ENCODE measurements at places on chromosomes 1 and 21. TPM values are rescaled to one million over a fixed set of nuclear protein-coding genes. Genes with fewer than 3 reads are reported as not detected.

SPSB1 gene
- total RNA-seq: 33.8 TPM

RXFP4 gene
- 0.33 TPM for total RNA-seq

NID1 gene
- total RNA-seq: not detected

MANEAL gene
- total RNA-seq: 13.1 TPM

MFAP2 gene
- 12.5 TPM for total RNA-seq

PWP2 gene
- total RNA-seq: 22.6 TPM

OR2L2 gene
- total RNA-seq: 0.10 TPM

TAL1 gene
- not detected for total RNA-seq

KCNE1 gene
- 0.31 TPM for total RNA-seq

SCMH1 gene
- total RNA-seq: 39.5 TPM

DNA sequence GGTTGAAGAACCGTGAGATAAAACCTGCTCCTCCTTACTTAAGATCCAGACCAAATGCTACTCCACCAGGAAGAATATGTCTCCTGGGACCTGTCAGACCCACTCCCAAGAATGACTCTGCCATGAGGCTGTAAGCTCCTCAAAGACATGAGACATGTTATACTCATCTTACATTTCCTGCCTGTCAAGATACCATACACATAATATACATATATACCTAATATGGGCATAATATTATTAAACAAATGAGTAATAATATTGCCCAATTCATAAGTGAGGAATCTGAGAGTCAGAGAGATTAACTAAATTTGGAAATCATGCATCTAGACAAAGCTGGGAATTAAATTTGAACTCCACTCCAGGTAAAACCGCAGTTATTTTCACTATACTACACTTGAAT lies 634.9 kb downstream of the LMO4 start:
- DNase-seq: no peak

GRCh38 chr1:13725714-13726175 lies 25.8 kb downstream of the PRDM2 start:
- no peak for DNase-seq

DNA sequence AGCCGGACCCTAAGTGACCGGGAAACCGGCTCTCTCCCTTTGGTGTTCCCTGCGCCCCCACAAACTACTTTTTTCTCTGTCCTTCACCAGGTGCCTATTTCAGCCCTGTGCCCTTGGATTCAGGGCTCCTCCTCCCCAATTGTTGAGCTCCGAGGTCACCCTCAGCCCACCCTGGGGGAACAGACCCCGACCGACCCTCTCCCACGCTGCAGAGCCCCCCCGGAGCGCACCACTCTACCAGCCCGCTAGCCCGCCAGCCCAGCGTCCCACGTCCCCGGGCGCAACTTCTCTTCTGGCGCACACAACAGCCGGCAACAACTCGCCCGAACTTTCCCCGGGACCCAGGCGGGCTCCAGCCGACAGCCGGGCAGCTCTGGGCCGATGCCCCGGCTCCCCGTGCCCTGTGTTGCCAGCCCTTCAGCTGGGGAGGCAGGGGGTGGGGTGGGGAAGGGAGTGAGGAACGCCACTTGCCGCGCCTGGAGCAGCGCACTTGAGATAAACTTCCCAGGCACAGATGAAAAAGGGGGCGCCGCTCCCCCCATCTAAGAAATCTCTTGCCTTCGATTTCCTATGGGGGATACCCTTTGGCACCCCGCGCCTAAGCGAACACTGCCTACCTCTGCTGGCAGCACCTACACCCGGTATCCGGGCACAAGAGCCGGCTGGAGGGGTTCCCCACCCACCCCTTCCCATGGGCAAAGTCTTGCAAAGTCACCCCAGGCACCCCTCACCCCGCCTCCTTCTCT lies 997 bp downstream of the CASZ1 start:
- peak; percentile 16 for DNase-seq

GRCh38 chr1:63784083-63784482 lies 10.3 kb downstream of the ROR1 start:
- no peak for DNase-seq

DNA sequence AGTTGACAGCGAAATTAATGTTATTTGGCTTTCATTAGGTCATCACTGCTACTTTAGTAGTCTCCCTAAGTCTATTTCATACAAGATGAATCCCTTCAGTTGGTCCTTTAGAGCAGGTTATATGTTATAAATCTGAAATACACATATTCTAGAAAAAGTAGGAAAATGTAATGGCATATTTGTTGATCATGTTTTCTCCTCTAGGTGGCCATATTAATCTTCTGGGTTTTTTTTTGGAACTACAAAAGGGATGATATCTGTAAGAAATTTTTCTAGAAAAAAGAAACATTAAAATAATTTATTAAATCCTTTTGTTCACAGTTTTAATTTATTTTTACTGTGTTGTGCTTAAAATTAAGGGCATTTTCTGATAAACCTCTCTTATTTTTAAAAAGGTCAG lies 87.9 kb downstream of the SYT14 start:
- no peak for DNase-seq

GRCh38 chr1:43038232-43038935 lies 79.7 kb upstream of the SLC2A1 start:
- DNase-seq: no peak

GRCh38 chr1:227891223-227891954 lies 56.3 kb downstream of the WNT9A start:
- DNase-seq: no peak

- no peak for DNase-seq
These were observed 47.0 kb upstream of the PALMD start for GRCh38 chr1:99598738-99599411.

DNA sequence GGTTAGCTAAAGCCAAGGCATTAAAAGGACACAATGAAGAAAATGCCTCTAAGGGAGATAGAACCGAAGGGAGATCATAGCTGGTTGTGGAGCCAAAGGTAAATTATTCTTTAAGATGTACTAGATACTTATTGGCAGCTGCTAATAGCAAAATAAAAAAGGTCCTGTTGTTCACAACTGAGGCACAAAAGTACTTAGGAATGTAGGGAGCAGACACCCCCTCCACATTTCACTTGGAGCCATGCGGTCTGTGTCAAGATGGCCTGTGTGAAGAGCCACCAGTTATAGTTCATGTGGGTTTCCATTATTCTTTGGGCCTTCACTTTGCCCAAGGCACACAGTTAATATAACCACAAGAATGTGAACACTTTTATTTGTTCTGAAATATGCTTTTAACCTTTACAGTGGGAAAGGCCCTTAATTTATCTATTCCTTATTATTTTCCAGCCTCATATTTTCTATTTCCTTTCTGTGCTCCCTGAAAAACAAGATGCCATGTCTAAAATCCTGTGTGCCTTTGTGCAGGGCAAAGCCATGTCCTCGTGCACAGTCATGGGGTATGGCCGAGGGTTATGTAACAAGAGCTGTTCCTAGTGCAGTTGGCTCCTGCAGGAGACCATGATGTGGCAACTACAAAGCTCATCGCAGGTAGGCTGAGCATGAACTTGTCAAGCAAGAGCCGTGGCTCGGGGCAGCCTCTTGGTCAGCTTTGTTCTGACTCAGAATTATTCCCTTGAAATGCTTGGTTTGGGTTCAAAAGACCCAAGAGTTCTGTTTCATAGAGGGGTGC lies 16.2 kb upstream of the WDR26 start:
- DNase-seq: no peak

- DNase-seq: no peak
These were observed 648.8 kb downstream of the ADGRL2 start for GRCh38 chr1:82449506-82450057.

- DNase-seq: no peak
These were observed 159.0 kb downstream of the CASZ1 start for GRCh38 chr1:10637400-10637799.

GRCh38 chr1:53327182-53327913 lies 522 bp downstream of the LRP8 start:
- peak; percentile 37 for DNase-seq

DNA sequence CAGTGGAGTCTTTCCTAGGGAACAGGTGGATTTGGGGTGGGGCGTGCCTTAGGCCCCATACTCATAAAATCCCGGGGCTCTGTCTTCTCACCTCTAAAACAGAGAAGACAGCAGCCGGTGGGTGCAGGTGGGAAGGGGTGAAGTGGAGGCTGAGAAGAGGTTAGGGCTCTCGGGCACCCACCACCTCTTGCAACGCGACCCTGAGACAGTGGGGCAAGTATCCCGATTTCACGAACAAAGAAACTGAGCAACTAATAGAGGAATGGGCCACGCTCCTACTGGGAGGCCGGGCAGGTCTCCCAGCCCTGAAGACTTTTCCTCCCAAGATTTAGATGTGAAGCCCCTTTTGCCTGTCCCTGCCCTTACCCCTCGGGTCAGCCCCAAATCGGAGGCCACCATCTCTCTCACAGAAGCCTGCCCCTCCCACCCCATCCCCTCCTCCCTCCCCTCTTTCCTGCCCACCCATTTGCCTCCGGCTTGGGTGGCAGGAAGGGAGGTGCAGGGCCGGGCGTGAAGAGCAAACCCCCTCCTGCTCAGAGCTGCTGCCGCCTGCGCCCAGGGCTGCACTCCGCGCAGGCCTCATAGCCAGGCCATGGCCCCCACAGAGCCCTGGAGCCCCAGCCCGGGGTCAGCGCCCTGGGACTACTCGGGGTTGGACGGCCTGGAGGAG lies at the start of gene GPR25:
TSS of gene GPR25 (plus strand) at position 536 of the 670 bp plus-strand sequence. CDS start at position 593, 57 bp downstream.
- DNase-seq: no peak

DNA sequence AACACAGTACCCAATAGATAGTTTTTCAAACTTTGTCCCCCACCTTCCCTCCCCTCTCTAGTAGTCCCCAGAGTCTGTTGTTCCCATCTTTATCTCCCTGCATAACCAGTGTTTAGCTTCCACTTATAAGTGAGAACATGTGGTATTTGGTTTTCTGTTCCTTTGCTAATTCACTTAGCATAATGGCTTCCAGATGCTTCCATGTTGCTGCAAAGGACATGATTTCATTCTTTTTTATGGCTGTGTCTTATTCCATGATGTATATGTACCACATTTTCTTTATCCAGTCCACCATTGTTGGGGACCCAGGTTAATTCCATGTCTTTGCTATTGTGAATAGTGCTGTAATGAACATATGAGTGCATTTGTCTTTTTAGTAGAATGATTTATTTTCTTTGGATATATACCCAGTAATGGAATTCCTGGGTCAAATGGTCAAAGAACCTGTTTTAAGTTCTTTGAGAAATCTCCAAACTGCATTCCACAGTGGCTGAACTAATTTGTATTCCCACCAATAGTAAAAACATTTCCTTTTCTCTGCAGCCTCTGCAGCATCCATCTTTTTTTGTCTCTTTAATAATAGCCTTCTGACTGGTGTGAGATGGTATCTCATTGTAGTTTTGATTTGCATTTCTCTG lies 126.0 kb downstream of the AK5 start:
- DNase-seq: peak; percentile 77

DNA sequence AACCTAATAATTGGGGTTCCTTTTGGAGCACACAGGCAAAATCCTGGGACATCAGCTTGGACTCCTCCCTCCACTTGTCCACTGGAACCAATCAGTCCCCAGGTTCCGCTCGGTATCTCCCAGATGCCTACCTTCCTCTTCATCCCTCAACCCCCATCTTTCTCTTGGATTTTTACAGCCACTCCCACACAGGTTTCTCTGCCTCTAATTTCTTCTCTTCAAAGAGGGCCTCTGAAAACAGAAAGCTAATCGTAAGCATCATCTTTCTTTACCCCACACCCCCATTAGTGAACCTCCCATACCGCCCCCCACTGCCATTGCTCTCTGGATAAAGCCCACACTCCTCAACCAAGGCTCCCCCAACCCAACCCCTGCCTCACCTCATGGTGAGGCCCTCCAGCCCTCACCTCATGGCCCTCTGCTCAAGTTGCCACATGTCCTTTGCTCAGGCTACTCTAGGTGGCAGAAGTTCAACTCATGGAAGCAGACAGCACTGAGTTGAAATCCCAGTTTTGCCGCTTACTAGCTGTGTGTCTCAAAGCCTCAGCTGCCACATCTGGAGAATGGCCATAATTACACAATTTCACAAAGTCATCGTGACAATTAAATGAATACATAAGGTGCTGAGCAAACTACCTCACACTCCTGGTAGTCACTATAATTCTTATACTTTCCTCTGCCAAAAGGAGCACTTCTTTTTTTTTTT lies 18.1 kb upstream of the WASF2 start:
- DNase-seq: no peak

DNA sequence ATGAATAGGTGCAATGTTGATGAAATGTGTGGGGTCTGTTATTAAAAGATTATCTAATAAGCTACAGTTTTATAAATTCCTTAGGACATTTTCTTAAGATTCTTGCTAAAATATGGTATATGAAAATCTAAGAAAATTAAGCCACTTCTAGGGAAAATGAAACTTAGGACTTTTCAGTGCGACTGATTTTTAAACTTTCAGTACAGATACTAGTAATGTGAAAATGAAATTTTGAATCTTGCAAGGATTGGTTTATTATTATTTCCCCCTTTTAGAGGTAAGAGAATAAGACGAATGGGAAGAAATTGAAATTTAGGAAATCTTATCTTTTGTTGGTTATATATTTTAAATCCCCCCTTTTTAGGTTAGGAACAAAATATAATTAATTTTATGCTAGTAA lies 16.4 kb downstream of the CAPZA1 start:
- DNase-seq: no peak

GRCh38 chr1:235326719-235327558 lies 1.0 kb downstream of the ARID4B start:
- DNase-seq: peak; percentile 18

- no peak for DNase-seq
These were observed 76.6 kb downstream of the NOS1AP start for GRCh38 chr1:162145966-162146696.

DNA sequence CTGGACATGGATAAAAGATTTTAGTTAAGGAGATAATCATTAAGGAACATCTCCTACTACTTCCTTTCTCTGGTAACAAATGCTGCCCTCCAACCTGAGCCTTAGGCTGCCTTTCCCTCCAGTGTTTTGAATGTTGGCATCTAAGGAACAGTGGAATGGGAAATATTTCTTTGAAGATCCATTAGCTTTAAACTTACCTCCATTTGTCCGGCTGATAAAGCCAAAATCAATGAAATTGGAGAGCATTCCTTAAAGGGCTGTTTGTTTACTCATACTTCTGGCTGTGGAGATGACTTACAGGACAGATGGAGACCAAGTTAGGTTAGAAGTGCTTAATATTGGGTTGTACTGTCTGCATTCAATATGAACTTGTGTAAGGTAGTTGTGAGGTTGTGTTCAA lies 439.1 kb downstream of the PLA2G4A start:
- no peak for DNase-seq

DNA sequence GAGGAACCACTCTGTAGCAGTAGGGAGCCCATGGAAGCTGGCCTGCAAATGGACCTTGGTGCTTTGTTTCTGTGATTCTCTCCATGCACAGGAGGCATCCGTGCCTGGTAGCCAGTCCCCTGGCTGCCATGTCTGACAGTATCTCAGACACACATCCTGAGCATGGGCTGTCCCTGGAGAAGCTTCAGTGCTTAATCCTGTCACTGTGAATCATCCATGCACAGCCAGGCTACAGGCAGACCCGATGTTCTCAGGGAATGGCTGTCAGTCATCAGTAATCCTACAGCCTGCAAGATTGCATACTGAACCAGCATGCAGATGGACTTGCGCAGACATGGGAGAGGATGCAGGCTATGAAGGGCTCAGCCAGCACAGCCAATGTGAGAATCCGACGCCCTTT lies 606.3 kb upstream of the PLXNA2 start:
- DNase-seq: no peak

Measured in PC-9 (cell line).